ENCODE measurements at places on chromosomes 16 and 17.

DNA sequence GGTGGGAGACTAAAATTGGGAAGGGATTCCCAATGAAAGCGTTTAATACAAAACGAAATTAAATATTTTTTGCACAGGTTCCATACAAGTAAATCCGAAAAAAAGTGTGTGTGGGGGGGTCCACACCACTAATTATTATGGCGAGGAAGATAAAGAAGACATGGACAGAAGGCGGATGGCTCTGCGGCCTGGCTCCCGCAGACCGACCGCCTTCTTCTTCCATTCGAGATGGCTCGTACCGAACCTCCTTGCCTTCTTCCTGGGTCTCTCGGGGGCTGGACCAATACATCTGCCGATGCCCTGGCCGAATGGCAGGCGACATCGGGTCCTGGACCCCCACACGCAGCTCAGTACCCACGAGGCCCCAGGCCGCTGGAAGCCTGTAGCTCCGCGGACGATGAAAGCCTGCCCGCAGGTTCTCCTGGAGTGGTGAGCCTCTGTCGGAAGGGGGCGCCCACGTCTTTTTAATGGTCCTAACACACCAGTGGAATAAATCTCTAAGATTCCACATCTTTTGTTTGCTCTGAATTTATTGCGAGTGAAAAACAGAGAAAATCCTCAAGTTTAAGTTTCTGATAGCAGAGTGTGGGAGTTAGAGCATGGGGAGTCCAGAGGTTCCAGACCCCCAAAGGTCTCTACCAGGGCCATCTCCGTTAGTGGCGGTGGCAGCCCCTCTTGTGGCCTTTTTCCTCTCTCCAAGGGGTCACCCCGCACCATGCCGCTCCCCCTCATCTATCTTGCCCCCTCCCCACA lies 1.4 kb downstream of the PRAC2 start:
- DNase-seq = peak; percentile 84

GRCh38 chr17:72340836-72341235 lies 220.0 kb downstream of the SOX9 start:
- no peak for DNase-seq

GRCh38 chr16:1407753-1408152 lies 6.8 kb downstream of the UNKL start:
- peak; percentile 65 for DNase-seq

GRCh38 chr16:85370881-85371651 lies 242.1 kb upstream of the GSE1 start:
- DNase-seq = peak; percentile 79

DNA sequence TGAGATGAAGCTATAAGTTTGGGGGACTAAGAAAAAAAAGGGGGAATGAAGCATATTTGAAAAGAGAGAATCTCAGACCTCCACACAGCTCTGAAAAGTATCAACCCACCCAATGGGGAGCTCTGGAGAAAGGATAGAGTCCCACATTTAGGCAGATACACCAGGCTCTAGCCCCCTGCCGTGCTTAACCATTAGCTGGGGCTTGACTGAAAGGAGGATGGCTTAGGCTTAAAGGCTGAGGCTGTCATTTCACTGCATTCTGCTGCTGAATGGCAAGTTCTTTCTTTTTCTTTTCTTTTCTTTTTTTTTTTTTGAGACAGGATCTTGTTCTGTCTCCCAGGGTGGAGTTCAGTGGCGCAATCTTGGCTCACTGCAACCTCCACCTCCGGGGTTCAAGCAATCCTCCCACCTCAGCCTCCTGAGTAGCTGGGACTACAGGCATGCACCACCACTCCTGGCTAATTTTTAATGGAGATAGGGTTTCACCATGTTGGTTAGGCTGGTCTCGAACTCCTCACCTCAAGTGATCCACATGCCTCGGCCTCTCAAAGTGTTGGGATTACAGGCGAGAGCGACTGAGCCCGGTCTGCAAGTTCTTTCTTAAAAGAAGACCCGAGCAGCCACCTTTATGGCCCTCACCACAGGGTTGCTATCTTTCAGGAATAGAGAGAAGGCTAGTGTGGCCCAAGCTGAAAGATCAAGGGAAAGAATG lies 9.0 kb upstream of the MMP2 start:
- no peak for DNase-seq

DNA sequence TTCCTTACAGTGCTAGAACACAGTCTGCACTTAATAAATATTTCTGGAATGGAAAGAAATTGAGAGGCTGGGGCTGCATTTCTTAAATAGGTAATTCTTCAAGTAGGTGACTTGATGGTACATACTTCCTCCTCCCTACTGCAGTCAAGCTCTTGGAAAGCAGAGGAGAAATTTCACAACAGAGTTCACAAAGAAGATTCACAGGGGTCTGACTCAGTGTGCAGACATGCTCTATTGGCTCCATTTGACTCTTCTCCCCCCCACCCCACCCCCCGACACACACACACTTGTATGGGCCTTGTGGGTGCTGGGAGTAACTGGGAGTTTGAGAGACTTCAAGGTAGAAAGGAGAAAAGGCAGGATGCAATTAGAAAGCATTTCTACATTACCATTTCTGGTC lies 6.2 kb upstream of the MYOCD start:
- peak; percentile 29 for DNase-seq

GRCh38 chr17:18129041-18129502 lies 20.5 kb downstream of the MYO15A start:
- peak; percentile 53 for DNase-seq

- no peak for DNase-seq
Measured at GRCh38 chr17:27647765-27648164, 16.8 kb downstream of the LGALS9 start.

GRCh38 chr16:88208112-88208511 lies 174.6 kb upstream of the ZNF469 start:
- DNase-seq = no peak

GRCh38 chr17:78239489-78239931 lies 8.1 kb downstream of the TMEM235 start:
- no peak for DNase-seq

DNA sequence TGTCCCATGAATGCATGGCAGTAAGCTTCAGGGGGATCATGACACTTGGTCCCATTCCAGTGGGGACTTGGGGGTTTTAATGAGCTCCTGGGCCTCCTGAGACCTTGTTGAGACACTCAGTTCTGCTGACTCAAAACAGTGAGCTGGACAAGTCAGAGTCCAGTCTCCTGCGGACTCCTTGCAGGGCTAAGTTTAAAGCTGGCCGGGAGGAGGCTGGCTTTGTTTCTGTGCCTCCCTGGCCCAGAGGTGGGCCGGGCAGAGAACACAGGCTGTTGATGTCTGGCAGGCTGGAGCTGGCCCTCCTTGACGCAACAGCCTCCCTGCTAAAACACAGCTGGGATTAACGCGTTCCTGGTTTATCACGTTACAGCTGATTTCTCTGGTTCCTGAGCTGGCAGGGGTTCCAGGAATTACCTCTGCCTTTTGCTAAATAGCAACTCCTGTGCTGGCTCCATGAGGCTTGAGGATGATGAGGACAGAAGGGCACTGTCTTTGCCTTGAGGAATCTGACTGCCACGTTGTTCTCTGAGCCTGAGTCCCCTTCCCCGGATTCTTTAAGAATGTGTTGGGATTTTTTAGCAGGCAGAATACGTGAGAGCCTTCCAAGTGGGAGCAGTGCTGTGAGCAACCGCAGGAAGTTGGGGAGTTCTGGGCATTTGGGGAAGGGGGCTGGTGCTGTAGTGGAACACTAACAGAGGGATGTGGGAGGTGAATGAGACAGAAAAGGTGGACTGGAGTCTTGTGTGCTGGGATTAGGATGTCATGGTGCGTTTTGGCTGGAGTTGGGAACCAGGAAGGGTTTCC lies 2.0 kb downstream of the GPT2 start:
- no peak for DNase-seq

DNA sequence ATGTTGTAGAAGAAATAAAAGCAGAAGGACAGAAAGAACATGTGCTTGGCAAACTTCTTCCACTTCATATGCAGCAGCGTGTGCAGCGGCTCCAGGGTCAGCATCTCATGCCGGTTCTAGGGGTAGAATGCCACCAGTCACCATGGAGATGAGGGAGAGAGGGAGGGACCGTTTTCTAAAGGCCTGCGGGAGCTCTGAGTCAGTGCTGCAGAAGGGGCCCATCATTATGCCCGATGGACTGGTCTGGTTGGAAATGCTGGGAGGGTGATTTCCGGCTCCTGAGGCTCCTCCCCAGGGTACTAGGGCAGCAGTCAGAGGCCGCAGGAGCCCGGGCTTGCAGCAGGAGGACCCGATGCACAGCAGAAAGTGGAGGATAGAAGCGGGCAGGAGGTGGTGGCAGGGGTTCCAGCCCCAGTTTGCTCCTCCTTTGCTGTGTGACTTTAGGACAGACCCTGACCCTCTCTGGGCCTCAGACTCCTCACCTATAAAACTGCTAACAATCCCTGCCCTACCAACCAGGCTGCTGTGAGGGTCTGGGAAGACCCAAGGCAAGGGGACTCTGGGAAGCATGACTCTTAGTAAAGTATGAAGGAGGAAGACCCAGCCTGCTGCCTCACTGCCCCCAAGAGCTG lies 28.6 kb downstream of the TRPV3 start:
- DNase-seq = no peak

DNA sequence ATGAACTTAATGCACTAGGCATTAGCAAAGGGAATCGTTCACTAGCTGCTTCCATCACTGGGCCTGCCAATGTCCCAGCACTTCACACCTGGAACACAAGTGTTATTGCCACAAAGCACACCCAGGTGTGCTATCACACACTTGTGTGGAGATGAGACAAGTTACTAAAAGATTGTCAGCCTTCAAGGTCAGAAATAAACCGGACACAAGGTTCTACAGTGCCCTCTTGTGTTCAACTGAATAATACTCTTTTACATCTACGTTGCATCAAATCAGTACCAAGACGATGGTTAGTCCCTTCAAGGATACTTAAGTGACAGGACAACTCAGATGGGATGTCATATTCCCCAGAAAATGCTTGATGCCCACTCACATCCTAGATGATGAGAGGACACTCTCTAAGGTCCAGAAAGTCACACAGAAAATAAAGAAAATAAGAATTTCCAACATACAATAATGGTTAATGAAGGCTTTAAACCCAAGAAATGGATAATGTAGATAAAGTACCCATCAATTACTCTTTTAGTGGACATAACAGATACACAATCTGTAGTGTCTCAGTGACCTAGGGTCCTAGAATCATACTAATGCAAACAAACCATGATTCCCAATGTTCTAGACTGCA lies 16.4 kb upstream of the GLG1 start:
- DNase-seq = peak; percentile 58

DNA sequence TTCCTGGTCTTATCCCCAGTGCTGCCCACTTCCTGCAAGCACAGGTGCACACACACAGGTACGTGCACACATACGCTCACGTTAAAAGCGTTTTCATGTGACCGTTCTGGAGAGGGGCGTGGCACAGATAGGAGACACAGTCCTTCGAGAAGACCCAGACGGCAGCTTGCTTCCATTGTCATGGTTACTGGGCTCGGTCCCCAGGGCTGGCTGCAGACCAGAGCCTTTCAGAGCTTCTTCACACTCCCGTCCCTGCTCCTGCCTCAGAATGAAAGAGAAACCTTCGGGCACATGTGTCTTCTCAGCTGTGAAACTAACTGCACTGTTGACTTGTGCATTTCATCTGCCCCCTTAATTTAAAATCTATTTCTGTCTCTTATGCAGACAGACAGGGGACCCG lies 154.2 kb downstream of the PITPNC1 start:
- DNase-seq = peak; percentile 45

DNA sequence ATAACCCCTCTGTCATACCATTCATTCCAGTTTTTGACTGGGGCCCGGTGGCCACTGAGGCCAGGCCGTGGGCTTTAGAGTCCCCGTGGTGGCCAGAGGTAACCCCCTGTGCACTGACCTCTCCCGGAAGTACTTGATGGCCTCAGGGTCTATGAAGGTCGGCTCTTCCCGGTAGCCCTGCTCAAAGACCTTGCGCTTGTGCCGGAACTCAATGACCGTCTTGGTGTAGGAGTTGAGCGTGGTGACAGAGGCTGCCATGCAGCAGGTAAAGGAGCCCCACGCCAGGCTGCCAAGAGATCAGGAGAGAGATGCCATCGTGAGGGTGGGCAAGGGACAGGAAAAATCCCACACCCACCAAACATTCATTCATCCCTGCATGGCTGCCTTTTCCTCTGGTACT lies 234.8 kb downstream of the GSG1L start:
- DNase-seq = no peak

GRCh38 chr17:21249920-21250703 lies 3.1 kb downstream of the NATD1 start:
- DNase-seq = no peak

DNA sequence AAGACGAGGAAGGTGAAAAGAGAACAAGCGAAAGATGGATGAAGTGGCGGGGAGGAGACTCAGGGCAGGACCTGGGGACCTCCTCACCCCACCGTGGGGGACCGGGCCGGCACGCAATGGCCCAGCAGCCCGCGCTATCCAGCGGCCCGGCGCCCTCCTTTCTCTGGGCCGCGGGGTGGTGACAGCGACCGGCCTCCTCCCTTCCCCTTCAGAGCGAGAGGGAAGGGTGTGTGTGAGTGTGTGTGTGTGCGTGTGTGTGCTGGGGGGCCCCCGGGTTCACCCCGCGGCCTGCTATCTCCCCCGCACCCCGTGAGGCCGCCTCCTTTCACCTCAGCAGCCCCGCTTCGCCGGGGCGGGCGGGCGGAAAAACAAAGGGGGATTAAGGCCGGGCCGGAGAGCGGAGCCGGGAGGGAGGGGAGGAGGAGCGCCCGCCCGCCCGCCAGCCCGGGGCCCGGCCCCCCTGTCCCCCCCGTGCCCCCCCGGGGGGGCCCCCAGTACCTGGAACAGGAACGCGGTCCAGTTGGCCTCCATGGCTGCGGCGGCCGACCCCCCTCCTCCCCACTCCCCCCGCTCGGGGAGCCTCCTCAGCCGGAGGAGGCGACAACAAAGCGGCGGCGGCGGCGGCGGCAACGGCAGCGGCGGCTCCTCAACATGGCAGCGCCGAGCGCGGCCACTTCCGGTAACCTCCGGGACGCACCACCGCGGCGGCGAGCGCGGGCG lies at the start of gene VEZF1:
Gene VEZF1, minus strand, starts transcription at position 674 of the 720 bp plus-strand sequence. Its CDS starts 143 bp downstream, at position 531.
- DNase-seq = peak; percentile 87

- no peak for DNase-seq
Measured at GRCh38 chr16:17134586-17134985, 336.2 kb downstream of the XYLT1 start.

- DNase-seq = peak; percentile 83
Measured at GRCh38 chr16:67029254-67030096, 526 bp downstream of the CBFB start.

- no peak for DNase-seq
Measured at GRCh38 chr16:87380881-87381280, 2.7 kb downstream of the FBXO31 start.

DNA sequence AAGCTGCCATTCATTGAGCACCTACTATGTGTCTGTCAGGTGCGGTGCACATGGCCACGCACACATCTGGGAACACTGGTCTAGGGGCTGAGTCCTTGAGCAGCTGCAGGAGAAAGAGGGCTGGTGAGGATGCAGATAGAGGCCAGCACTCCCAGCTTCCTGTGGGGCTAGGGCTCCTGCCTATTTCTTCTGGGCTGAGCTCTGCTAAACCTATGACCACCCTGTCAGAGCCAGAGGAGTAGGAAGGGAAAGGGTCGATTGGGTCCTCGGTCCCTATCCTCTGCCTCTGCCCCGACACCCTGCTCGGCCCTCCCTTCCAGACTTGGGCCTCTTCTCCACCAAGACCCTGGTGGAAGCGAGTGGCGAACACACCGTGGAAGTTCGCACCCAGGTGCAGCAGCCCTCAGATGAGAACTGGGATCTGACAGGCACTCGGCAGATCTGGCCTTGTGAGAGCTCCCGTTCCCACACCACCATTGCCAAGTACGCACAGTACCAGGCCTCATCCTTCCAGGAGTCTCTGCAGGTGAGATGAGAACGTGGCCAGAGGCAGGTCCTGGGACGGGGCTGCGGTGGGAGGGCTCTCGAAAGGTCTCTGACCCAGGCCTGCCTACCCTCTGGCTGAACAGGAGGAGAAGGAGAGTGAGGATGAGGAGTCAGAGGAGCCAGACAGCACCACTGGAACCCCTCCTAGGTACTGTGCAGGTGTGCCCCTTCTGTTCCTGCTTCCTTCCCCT lies 4.0 kb upstream of the TMEM88 start:
- no peak for DNase-seq

GRCh38 chr17:80905586-80906230 lies 85.9 kb upstream of the CHMP6 start:
- no peak for DNase-seq
